NCI-H526 treated with DMSO at 0.1 percent for 48 hours (cell line): ENCODE measurements at places on chromosomes 12 and 14.

GRCh38 chr12:119296535-119296934, 38.0 kb upstream of the CCDC60 start:
- DNase-seq = no peak

DNA sequence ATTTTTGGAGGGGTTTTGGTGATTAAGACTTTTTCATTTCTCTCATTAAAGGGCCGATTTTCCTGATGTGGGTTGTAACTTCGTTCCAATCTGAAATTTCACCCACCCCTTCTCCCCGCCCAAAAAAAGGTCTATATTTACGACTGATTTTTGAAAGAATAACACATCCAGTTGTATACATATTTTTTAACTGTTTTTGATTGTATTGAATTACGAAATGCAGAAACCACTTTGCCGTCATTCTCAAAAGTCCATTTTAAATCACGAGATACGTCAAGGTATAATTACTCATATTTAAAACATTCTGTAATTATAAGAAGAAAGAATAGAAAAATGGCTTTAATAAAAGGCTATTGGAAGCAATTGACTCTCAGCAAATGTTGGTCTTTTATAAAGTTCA, 520.7 kb downstream of the MED13L start:
- DNase-seq = no peak

DNA sequence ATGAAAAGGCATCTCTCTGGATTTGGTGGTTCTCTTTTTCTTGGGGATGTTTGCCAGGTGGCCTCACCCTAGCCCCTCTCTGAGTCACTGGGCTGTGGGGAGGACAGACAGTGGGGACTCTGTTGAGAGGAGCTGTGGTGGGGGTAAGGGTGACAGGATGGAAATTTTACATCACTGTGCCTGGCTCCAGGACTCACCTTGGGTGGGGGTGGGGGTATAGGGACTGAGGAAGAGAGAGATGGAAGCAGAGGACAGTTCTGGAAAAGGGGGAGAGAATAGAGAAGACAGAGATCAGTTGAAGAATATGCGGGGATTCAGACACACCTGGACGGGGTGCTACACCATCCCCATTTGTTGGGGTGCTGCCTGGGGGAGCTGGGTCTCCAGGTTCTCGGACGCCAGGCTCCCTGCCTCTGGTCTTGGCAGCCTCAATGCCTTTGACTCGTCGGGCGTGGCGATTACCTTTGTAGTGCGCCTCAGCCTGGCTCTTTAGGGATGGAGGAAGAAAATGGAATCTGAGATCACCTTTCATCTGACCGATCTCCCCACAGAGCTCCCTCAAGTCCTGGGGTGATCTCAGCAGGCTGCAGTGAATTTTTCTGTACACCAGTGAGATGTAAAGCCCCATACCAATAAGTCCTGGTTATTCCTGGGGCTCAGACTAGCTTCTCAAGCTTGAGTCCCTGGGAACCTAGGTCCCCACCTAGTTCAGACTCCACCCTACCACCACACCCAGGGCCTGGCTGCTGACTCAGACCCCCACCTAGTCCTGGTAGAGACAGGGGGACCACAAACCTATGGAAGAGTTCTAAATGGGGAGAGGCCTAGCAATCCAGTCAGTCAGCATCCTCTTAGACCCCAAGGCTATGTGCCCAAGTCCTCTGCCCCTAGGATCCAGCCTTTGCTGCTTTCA, 9.6 kb upstream of the GPR84 start:
- DNase-seq = no peak

DNA sequence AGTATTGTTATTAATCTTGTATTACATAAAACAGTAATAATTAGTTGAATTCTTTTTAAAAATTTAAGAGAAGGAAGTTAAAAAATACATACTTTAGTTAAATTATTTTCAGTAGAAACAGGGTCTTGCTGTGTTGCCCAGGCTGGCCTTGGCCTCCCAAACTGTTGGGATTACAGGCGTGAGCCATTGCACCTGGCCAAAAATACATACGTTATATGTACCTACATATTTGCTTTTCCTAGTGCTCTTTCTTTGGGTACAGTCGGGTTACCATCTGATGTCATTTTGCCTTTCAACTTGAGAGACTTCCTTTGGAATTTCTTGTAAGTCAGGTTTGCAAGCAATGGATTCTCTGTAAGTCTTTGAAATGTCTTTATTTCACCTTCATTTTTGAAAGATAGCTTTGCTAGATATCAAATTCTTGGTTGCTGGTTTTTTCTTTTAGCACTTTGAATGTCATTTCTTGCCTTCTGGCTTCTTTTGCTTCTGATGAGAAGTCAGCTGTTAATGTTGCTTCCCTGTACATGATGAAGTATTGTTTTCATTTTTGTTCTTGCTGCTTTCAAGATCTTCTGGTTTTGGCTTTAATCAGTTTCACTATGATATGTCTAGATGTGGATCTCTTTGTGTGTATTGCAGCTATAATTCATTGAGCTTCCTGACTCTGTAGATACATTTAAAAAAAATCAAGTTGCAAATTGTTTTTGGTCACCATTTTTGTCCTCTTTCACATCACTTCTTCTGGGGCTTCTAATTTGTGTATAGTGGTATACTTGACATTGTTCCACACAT, 84.4 kb downstream of the SPATS2 start:
- no peak for DNase-seq

DNA sequence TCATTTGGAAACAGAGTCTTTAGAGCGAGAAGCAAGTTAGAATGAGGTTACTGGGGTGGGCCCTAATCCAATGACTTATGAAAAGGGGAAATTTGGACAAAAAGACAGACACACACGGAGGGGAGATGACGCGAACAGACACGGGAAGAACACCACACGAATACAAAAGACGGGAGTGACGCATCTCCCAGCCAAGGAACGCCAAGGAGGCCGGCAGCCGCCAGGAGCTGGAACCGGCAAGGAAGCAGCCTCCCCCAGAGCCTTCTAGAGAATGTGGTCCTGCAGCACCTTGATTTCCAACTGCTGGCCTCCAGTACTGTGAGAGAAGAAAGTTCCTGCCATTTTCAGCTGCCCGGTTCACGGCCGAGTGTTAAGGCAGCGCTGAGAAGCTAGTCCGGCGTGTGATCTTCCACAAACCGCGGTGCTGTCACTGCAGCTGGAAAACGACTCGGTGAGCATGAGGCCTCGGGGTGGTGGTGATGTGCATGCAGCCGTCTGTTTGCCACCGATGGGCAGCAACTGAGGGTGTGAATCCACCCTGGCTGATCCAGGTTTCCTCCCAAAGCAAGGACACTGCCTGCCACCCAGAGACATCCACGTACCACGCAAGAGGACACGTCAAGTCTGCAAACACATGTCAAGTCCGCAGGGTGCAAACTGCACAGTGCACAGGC, 124.5 kb downstream of the NCOR2 start:
- no peak for DNase-seq

DNA sequence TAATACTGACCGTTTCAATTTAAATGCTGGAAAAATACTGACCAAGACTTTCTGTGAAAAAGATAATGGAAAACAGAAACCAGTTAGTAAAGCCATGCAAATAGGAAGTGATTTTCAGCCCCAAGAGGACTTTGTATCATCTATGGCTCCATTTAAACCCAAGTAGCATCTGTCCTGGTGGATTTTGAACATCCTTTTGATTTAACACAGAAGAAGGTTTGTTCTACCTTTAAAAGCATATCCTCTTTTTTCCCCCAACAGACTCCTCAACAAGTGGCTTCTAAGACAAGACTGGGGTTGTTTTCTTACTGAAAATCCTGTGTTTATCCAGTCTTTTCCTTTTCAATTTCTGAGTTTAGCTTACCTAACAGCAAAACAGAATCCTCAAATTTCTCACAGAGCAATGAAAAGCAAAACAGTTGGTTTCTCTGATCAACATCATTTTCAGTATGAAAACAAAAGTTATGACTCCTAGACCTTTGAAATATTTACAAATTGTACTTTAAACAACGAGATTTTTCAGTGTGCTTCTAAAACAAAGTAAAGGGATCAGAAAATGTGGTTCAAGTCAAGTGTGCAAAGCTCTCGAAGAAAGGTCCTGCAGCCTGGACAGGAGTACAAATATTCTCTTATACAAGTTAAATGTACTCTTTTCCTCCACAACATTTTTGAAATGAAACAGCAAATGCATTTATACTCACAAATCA, 2.9 kb downstream of the PHLDA1 start:
- DNase-seq = no peak

DNA sequence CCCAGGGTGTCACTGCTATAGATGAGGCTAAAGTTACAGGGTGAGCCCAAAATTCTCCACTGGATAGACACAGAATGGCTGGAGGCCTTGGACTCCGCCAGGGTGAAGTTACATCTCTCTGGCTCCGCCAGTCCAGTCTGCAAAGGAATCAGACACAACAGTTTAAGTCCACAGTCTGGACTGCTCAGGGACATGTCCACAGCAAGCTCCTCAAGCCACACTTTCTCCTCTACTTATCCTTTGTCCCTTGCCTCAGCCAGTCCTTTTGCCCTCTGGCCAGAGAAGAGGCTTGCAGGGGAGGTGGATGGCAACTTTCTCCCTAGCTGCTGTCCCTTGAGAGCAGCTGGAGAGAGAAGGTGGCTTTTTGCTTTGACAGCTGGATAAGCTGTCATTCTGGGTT, 28.0 kb downstream of the PTPRB start:
- no peak for DNase-seq

DNA sequence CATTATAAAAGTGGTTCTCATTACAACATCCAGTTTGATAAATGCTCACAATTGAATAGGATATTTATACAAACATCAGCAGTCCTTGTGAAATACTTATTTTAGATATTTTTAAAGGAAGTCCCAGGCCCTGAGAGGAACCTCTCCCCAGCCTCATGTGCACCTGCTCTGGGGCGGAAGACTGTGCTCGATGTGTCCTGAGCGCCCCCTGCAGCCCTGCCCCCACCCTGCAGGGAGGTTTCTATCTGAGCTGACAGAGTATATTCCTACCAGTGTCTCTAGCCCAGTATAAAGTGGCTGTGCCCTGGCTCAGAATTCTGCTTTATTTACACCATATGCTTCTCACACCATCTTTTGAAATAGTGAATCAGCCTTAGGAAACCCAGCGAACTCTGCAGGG, 1349.1 kb downstream of the TMEM121 start:
- peak; percentile 39 for DNase-seq

GRCh38 chr12:111406474-111407376, 1.0 kb downstream of the SH2B3 start:
- DNase-seq = no peak

GRCh38 chr12:100234591-100235304, 32.1 kb downstream of the DEPDC4 start:
- DNase-seq = peak; percentile 45

DNA sequence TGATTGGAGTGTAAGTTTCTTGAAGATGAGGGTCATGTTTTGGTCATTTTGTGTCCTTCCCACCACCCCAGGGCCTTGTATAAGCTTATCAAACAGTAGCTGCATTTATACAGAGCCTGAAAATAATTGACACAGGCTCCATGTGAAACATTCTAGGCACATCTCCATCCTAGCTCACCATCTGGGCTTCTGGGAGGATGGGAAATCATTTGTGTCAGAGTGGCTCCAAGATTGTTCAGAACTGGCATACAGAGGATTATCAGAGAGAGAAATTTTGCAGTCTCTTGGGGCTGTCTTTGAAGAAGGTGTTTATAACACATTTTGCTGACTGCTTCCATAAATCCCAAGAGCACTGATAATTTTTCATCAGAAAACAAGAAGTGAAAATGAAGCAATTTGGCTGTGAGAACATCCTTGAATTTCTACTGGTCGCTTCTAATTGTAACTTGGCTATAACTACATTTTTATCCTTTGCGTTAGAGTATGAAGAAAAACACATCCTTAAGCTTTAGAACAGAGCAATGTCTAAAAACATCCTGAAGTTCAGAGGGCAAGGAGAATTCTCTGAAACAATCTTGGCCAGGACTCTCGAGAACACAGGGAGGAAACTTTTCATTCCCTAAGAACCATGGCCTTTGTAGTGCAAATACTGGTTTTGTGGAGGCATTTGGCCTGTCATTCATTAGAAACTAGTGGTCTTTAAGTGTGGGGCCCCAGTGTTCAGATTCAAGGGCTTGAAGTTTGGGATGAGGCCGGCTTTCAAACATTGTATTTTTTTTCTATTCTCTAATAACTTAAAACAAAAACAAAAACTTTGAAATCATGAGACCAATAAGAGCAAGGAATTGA, 151.1 kb downstream of the DACT1 start:
- no peak for DNase-seq

- no peak for DNase-seq
Observed at GRCh38 chr14:103772078-103772712, 56.6 kb downstream of the ZFYVE21 start.

GRCh38 chr14:24634158-24634557, at the start of gene GZMB:
Gene GZMB (minus strand): TSS chr14:24634190. CDS start chr14:24634160, 30 bp downstream.
- no peak for DNase-seq

- no peak for DNase-seq
Observed at GRCh38 chr12:119809023-119809422, 68.1 kb downstream of the CIT start.

GRCh38 chr12:91413581-91414546, 231.2 kb upstream of the DCN start:
- DNase-seq = no peak
